ENCODE measurements at places on chromosomes 2 and 18.

DNA sequence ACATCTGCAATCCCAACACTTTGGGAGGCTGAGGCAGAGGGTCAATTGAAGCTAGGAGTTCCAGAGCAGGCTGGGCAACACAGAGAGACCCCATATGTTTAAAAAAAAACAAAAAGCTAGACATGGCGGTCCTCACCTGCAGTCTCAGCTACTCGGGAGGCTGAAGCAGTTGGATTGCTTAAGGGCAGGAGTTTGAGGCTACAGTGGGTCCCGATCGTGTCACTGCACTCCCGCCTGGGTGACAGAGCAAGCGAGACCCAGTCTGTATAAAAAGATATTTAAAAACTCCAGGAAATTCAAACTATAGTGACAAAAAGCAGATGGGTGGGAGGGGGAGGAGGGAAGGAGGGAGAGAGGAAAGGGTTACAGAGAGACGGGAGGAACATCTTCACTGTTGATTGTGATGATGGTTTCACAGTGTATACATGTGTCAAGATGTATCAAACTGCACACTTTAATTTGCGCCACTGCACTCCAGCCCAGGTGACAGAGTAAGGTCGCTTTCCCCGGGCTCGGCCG is 942 bp upstream of the ZNF236 start:
- no peak for DNase-seq

DNA sequence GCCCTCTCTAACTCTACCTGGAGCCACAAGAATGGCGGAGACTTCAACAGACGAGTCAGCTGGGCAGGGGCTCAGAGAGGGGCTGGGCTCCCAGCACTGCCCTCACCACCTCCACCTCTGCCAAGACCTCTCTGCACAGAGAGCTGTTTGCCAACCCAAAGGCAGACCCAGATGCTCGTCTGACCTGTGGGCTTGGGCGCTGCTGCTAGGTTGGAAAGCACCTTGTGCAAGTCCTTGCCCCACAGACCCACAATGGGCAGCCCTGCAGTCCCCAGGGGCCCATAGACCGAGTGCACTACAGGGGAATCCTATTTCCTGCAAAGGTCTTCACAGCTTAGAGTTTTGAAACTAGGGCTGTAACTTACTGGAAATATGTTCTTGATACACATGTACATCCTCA is 13.3 kb downstream of the ACKR3 start:
- no peak for DNase-seq

DNA sequence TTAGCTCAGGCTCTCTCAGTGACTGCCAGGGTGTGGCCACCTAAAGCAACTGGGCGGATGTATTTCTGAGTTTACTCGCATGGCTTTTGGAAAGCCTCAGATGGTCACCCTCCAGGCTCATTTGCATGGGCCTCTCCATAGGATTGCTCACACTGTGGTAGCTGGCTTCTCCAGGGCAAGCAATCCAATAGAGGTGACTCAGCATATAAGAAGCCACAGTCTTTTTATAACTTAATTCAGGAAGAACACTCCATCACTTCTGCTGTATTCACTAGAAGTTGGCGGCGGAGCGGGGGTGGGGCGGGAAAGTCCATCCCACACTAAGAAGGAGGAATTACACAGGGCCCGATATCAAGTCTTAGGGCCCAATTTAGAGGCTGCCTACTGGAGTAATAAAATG is 3.6 kb upstream of the DOK6 start:
- DNase-seq: no peak

DNA sequence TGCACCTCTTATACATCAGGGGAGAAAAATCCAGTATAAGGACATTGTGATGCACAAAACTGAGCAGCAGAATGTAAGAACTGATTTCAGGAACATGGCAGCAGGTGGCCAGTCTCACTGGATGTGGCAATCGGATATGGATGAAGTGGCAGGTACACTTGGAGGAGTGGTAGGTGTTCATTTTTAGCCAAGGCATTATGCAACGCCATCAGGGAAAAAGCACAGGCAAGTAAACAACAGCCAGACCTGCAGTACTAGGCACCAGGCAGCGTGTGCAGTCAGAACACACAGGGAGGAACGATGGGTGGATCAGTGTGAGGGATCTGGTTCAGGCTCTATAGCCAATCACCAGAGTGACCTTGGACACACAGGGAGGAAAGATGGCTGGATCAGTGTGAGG is 77.4 kb upstream of the GCFC2 start:
- DNase-seq: no peak

GRCh38 chr2:20050104-20050645 is 1.3 kb downstream of the LAPTM4A start:
- peak; percentile 94 for DNase-seq

Measured in suppressor macrophage treated with lipopolysaccharide for 4 hours (primary cell).